ENCODE measurements at places on chromosomes 7 and 10.
A peak's percentile ranks its signal among the peaks of the same experiment; 100 is the strongest.

DNA sequence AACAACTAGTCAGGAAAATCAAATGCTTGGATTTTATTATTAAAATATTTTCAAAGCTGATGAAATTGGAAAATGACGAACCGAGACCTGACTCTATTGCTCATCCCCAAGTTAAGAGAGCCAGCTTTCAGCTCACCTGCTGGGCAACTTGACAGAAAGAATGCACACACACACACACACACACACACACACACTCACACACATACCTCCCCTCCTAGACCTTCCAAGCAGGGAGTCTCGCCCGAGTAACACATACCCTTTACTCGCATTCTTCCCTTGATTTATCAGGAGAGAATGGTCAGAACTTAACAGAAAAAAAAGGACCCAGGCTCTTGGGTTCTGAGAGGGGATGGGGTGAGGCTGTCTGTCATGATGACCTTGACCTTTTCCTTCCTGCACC is 19.1 kb downstream of the GPRIN2 start:
- no peak for DNase-seq

- DNase-seq: no peak
Observed at GRCh38 chr10:1147810-1148209, 91.6 kb downstream of the WDR37 start.

DNA sequence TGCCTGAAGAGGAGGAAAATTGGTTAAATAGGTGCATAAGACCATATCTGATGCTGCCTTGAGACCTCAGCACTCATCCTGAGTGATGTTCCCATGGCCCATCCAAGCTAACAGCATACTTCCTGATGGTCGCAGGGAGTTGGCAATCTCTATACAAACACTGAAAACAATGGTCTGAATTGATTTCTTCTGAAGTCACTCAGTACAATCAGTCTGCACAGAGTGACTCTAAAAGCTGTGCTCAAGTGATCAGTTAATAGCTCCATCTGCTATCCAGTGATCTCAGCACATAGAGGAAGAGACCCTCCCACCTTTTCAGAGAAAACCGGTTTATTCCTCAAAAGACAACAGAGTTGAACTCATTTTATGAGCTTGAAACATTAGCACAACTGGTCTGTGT is 3.9 kb downstream of the PPP1R17 start:
- DNase-seq: no peak

DNA sequence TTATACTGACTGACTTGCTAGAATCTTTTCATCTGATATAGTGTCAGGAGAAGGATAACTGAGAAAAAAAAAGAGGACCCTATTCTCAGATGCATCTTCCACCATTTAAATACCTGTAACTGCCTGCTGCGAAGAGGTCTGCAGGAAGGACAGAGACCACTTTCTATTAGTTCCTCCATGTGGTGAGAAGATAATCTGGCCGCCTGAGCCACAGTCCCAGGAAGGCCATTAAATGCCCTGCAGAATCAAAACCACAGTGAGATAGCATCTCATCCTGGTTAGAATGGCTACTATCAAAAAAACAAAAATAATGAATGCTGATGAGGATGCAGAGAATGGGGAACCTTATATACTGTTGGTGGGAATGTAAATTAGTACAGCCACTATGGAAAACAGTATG is 19.9 kb upstream of the IFIT1B start:
- no peak for DNase-seq

- no peak for DNase-seq
Observed at GRCh38 chr7:69744026-69744425, 145.8 kb downstream of the AUTS2 start.

DNA sequence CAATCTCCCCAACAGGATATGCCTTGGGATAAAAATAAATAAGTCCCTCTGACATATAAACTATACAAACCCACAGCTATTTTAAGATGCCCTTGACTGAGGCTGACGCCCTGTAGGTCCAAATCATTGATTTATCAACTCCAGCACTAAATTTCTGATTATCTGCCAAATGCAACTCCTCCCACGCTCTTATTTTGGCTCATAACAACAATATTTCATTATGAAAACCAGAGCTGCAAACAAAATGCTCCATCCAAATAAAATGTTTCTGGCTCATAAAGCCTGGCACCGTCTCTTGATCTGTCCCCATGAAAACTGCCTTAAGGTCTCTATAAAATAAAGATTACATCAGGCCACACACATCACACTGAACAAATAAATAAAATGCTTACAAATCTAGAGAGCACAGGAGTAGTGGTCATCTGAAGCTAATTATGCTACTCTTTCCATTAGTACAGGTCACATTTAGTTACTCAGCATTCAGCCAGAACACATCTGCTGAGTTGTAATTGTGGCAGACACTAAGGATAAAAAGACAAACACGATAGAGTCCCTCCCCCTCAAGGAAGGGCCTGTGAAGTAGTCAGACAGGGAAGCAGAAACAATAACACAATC is 28.8 kb downstream of the CACUL1 start:
- no peak for DNase-seq

DNA sequence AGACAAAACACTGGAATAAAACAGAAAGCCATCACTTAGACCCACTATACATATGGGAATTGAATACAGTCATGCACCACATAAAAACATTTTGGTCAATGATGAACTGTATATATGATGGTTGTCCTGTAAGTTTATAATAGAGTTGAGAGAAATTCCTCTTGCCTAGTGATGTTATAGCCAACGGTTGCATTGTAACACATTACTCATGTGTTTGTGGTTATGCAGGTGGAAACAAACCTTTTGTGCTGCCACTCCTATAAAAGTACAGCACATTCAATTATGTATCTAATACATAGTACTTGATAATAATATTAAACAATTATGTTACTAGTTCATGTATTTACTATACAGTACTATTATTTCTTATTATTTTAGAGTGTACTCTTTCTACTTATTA is 381.2 kb upstream of the MBL2 start:
- DNase-seq: no peak

DNA sequence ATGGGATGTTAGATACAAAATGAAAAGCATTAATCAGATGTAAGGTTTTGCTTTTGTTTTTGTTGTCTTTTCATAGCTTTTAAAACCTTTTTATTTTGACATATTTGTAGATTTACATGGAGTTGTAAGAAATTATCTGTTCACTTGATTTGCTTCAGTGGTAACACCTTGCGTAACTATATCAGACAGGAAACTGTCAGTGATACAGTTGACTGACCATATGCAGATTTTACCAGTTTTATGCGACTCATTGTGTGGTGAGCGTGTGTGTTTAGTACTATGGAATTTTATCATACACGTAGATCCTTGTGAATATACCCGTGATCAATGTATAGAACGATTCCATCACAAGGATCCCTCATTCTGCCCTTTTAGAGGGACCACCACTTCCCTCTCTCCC is 701.4 kb downstream of the SUGCT start:
- no peak for DNase-seq

- no peak for DNase-seq
Observed at GRCh38 chr7:118327174-118327573, 102.7 kb downstream of the ANKRD7 start.

DNA sequence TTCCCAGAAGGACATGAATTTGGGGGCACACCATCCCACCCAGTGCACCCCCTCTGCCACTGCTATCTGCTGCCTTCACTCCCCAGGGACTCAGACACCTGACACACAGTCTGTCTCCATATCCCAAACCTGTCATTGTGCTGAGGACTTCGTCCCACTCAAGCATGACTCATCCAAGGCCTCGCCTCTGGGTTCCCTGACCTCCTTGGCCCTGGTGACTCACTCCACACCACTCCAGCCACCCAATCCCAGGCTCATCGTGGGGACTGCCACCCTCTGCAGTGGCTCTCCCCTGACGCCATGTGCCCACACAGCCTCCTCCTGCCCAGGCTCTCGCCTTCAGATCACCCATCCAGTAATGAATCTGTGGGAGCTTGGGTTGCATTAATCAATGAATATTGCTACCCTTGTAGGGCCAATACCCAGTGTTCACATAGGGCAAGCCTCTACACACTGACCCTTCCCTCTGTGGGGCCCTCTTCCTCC is 6.6 kb upstream of the INSIG1 start:
- DNase-seq: no peak

DNA sequence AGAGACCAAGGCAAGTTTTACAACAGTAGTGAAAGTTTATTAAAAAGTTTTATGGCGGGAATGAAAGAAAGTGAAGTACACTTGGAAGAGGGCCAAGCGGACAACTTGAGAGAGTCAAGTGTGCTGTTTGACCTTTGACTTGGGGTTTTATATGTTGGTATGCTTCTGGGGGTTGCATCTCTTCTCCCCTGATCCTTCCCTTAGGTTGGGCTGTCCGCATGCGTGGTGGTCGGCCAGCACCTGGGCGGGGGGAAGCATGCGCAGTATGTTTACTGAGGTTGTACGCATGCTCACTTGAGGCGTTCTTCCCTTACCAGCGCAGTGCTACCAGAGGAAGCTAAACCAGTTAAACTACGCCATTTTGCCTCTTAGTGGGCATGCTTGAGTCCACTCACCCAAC is 31.9 kb downstream of the NUP42 start:
- DNase-seq: no peak

DNA sequence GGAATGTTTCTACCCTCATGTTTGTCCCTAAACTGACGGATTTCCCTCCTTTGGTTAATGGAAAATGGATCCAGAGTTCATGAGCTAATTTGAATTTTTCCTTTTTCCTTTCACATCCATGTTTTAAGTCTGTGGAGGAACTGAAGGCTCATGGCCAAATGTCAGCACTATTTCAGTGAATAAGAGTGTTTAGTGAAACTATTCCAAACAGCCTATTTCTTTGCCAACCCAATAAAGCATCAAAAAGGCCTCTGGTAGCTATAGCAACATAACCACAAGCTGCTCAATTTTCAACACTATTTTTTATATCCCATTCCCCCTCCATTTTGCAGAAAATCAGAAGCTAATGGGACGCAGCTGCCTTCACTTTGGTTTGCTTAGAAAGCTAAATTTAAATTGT is 1454.1 kb downstream of the GATA3 start:
- DNase-seq: no peak

GRCh38 chr7:40887099-40887498 is 752.3 kb downstream of the SUGCT start:
- DNase-seq: no peak

DNA sequence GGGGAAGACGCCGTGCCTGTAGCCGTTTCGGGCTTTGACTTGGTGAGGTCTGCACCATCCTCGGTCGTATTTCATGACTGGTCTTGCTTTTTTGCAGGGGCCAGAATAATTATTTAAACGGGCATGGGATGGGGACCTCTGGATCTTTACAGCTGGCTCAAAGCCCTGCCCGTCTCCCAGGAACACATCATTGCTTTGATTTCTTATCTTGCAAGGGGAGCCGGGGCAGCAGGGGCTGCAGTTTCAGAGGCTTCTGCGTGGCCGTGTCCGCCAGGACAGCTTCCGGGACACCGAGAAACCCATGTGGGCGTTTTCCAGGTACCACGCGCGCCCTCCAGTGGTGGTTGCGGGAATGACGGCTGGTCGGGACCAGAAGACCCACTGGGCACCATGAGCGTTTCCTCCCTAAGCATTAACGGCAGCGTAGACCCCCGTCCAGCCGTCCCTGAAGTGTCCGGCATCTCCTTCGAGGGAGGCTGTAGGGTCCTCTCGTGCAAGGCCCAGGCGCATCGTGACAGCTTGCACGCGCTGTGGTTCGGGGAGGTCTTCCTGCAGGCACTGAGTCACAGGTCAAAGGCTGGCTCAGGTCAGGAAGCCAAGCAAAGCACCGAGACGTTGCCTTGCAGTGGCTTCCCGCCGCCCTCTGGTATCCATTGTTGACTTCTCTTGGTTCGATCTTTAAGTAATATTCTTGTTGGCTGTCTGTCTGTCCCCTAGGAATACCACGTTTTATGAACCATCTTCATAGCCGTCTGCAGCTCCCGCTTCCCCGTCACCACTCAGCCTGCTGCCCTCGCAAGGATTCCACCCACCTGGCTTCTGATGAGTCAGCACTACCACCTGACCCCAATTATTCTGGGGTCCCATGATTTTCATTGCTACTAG is 16.2 kb upstream of the ZFAND2A start:
- DNase-seq: peak; percentile 38
